ENCODE measurements at places on chromosomes 5 and 9. TPM values are rescaled to one million over a fixed set of nuclear protein-coding genes. Genes with fewer than 3 reads are reported as not detected.
A peak's percentile ranks its signal among the peaks of the same experiment; 100 is the strongest.

Gene KCNV2
- polyA plus RNA-seq = not detected

GRCh38 chr5:267716-268115, 3.7 kb upstream of the PDCD6 start:
- DNase-seq = no peak
- peaks cover 9% of the 10 kb centered on the region for H3K36me3 ChIP-seq
- peaks cover 1% of the 10 kb centered on the region for H3K4me1 ChIP-seq
- H3K27me3 ChIP-seq = no peaks in the 10 kb centered on the region
- no peak overlapping the region for H3K4me3 ChIP-seq
- no peak overlapping the region for H3K27ac ChIP-seq

Gene NIM1K
- 0.45 TPM for polyA plus RNA-seq

Gene SH3GL2
- 8.2 TPM for polyA plus RNA-seq

Gene PDGFRB
- polyA plus RNA-seq = 4.7 TPM

- H3K27me3 ChIP-seq = no peaks in the 10 kb centered on the region
- no peak overlapping the region for H3K4me3 ChIP-seq
- no peaks in the 10 kb centered on the region for H3K36me3 ChIP-seq
- DNase-seq = no peak
- H3K4me1 ChIP-seq = no peaks in the 10 kb centered on the region
These were observed 6.0 kb downstream of the PCDH12 start for GRCh38 chr5:141952020-141952419.

DNA sequence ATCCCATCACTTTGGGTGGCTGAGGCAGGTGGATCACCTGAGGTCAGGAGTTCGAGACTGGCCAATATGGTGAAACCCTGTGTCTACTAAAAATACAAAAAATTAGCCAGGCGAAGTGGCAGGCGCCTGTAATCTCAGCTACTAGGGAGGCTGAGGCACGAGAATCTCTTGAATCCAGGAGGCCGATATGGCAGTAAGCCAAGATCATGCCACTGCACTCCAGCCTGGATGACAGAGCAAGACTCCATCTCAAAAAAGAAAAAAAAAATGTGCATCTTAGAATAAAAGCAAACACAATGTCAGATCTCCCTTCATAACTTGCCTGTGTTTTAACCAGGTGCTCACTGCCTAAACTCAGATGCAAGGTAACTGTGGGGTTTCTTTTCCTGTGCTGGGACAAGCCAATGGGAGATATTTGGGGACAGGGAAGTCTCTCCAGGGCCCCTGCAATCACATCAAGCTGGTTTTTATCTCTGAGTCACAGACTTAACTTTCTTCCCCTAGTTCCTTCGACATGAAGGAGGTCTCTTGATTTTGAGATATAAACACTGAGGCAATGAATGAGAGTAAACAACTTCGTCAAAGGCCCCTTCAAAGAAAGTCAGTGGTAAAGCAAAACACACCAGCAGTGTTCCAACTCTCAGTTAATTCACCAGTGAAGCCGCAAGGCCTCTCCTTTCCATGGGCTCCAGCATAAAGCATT, 99.1 kb downstream of the SNX18 start:
- H3K27me3 ChIP-seq = no peaks in the 10 kb centered on the region
- H3K36me3 ChIP-seq = no peaks in the 10 kb centered on the region
- H3K27ac ChIP-seq = peak overlapping the region; percentile 20
- peaks cover 55% of the 10 kb centered on the region for H3K4me1 ChIP-seq
- H3K4me3 ChIP-seq = no peak overlapping the region

GRCh38 chr5:172235132-172235780, 41.3 kb downstream of the EFCAB9 start:
- no peak overlapping the region for H3K4me3 ChIP-seq
- H3K4me1 ChIP-seq = peaks cover 9% of the 10 kb centered on the region
- no peak overlapping the region for H3K27ac ChIP-seq

DNA sequence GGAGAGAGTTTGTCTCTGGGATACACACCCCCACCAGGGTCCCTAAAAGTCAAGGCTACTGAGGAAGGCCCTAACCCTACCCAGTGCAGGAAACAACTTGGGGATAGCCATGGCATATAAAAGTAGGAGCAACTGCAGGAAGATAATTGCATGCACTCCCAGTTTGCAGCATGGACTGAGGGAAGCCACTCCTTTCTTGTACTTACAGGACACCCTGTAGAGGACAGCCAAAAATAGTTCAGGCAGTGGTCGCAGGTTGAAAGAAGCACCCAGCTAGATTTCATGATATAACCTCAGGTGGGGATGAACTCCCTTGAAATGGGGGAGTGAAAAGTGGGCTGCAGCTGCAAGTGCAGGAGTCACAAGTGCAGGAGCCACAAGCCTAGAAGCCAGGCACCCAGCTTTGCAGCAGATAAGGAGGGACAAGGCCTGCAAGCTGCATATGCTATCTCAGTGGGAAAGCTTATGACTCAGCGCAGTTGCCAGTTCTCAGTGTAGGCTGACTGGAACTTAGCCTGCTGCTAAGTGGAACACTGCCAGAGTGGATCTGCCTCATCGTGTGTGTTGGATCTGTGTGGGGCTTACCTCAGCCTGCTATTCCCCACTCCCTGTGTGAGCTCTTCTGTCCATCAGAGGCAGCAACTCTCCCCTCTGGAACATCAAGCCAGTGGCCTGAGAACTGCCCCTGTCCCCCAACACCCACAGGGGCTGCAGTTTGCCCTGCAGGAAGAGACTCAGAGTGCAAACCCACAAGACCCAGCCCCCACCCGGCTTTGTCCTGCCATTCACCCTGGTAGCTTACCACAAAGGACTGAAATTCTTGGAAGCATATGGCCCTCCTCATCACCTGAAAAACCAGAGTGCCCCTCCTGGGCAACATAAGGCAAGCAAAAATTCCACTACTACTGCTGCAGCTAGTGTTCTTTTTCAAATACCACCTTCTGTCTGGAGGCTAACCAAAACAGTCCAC, 42.7 kb downstream of the CYLC2 start:
- H3K27ac ChIP-seq = no peak overlapping the region
- H3K4me3 ChIP-seq = no peak overlapping the region
- no peaks in the 10 kb centered on the region for H3K4me1 ChIP-seq
- peak; percentile 3 for DNase-seq
- H3K36me3 ChIP-seq = no peaks in the 10 kb centered on the region

DNA sequence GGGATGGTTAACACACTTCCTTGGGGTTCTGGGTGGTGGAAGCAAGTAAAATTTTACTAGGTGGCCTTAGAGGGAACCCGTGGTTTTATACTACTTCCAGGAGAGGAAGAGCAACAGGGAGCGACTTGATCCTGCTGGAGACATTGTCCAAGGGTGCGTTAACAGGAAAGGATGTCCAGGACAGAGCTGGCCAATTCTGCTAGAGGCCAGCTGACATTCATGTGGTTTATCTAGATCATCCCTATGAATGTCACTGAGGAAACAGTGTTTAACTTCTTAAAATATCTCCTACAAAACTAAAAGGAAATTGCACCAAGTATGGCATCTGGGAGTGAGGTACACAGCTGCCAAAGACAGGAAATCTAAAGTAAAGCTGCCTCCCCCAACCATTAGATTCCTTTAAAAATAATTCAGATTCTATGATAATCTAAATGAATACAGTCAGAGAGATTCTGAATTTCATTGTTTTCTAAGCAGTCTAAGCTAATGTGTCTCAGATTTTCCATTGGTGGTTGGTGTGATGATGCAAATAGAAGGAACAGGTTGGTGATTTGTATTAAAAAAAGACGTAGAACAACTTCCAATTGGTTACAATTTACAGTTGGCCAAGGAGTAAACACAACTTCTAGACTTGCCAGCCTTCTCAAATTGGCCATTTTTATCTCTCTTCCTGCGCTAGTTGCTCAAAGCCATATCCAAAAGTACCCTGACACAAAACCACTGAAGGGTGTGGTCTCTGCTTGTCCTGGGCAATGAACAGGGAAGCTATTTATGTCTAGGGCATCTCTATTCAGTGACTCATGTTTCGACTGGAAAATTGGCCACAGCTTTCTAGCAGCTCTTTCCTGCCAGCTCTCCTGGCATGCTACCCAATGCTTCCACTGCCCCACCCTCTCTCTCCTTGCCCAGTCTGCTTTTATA, 574.7 kb upstream of the MEF2C start:
- H3K36me3 ChIP-seq = no peaks in the 10 kb centered on the region
- H3K27me3 ChIP-seq = no peaks in the 10 kb centered on the region
- H3K4me3 ChIP-seq = no peak overlapping the region
- no peaks in the 10 kb centered on the region for H3K4me1 ChIP-seq
- peak overlapping the region; percentile 44 for H3K27ac ChIP-seq

Gene ZNG1A
- polyA plus RNA-seq = 34.7 TPM

Gene KCTD16
- under 0.01 TPM for polyA plus RNA-seq

Gene ENG
- polyA plus RNA-seq = 21.5 TPM

Gene ACTBL2
- polyA plus RNA-seq = 0.19 TPM

DNA sequence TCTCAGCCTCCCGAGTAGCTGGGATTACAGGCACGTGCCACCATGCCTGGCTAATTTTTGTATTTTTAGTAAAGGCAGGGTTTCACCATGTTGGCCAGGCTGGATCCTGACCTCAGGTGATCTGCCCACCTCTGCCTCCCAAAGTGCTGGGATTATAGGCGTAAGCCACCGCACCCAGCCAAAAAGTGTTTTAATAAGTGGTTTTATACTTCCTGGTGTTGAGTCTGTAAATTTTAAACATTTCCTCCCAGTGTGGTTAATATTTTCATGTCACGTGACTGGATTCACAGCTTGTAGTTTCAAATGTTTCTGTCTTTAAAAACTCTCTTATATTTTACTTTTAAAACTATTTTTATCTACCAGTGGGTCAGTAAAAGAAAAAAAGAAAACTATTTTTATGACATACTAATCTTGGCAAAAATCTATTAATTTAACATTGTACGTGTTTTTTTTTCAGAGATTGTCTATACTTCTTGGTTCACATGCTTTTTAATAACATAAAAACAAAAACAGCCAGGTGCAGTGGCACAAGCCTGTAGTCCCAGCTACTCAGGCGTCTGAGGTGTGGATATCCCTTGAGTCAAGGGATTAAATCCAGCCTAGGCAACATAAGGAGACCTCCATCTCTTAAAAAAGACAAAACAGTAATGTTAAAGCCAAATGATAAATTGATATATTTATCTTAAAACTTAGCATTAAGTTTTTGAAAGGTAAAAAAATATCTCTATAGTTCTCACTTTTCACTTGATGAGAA, 117.1 kb downstream of the DMXL1 start:
- no peak for DNase-seq
- H3K36me3 ChIP-seq = peaks cover 42% of the 10 kb centered on the region
- H3K4me1 ChIP-seq = no peaks in the 10 kb centered on the region
- H3K27ac ChIP-seq = no peak overlapping the region
- no peak overlapping the region for H3K4me3 ChIP-seq

Gene PDE8B
- 1.3 TPM for polyA plus RNA-seq

- H3K27ac ChIP-seq = no peak overlapping the region
- DNase-seq = no peak
- no peaks in the 10 kb centered on the region for H3K27me3 ChIP-seq
- H3K4me1 ChIP-seq = no peaks in the 10 kb centered on the region
These were observed 128.4 kb downstream of the GRIA1 start for GRCh38 chr5:153618867-153619266.

- H3K27ac ChIP-seq = peak overlapping the region; percentile 59
- no peaks in the 10 kb centered on the region for H3K27me3 ChIP-seq
- H3K4me3 ChIP-seq = no peak overlapping the region
- peaks cover 5% of the 10 kb centered on the region for H3K36me3 ChIP-seq
- H3K4me1 ChIP-seq = peaks cover 49% of the 10 kb centered on the region
These were observed 24.2 kb downstream of the CSNK1A1 start for GRCh38 chr5:149526845-149527590.

- no peak overlapping the region for H3K27ac ChIP-seq
- DNase-seq = no peak
- no peaks in the 10 kb centered on the region for H3K4me1 ChIP-seq
- H3K36me3 ChIP-seq = no peaks in the 10 kb centered on the region
- H3K27me3 ChIP-seq = no peaks in the 10 kb centered on the region
These were observed 234.5 kb upstream of the MAP3K1 start for GRCh38 chr5:56580864-56581263.

Gene CDKN2B
- polyA plus RNA-seq = 12.8 TPM

DNA sequence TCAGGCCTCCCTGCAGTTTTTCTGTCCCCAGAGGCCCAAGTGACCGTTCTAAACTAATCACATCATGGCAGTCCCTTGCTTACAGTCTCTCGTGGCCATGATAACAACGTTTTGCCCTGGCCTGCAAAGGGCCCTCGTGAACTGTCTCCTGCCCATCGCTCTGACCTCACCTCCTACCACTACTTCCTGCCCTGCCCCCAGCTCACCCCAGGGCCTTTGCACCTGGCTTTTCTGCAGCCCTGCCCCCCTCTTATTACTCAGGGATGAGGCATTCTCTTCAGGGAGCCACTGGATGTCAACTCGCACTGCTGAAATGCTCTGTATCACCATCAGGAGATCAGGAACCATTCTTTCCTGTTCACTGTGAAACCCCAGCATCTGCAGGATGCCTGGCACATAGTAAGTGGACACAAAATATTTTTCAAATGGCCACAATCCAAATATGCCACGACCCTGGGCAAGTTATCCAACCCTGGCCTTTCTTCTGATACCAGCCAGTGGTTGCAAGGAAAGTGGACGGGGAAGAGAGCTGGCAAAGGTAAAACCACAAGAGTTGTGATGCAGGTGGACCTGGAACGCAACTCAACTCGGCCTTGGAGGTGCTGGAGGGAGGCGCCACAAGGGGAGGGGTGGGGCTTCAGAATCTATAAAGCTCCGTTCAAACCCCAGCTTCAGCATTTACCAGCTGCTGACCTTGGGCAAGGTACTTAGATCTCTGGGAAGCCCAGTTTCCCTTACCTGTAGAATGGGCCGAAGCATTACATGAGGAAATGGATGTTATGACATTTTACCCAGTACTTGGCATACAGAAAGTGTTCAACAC, 1.7 kb downstream of the SNCB start:
- H3K4me1 ChIP-seq = peaks cover 22% of the 10 kb centered on the region
- H3K36me3 ChIP-seq = no peaks in the 10 kb centered on the region
- no peak overlapping the region for H3K27ac ChIP-seq
- no peak overlapping the region for H3K4me3 ChIP-seq
- DNase-seq = no peak

DNA sequence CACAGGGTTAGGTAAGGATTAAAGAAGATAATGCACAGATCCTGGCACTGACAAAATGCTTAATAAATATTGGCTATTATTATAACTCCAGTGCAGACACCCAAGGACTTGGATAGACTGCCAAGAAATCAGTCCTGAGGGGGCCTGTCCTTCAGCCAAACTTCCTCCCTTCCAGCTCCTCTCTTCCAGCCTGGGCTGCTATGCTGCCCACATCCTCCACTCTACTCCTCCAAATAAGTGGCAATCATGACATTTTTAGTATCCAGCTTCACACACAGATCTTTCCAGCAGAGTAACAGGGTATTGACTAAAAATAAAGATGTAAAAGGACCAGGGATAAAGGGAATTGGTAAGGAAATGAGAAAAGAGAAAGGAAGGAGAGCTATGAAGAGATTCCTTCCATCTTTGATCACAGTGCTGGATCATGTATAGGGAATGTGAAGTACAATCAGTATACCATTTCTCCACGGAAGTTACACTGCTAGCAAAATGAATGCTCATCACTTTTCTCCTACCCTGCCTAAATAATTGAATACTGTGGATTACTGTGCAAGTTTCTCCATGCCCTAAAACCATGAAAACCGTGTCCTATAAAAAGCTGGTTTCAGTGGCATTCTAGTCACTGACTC, 136.0 kb upstream of the OSMR start:
- no peak overlapping the region for H3K27ac ChIP-seq
- H3K4me3 ChIP-seq = no peak overlapping the region
- H3K4me1 ChIP-seq = no peaks in the 10 kb centered on the region
- DNase-seq = no peak
- H3K36me3 ChIP-seq = no peaks in the 10 kb centered on the region
